ENCODE measurements at places on chromosomes 16 and 17. TPM values are rescaled to one million over a fixed set of nuclear protein-coding genes. Genes with fewer than 3 reads are reported as not detected.

- DNase-seq, result no peak
Observed at GRCh38 chr17:13541032-13541480, 60.7 kb downstream of the HS3ST3A1 start.

- DNase-seq, result no peak
Observed at GRCh38 chr16:351804-352520, 561 bp downstream of the AXIN1 start.

DNA sequence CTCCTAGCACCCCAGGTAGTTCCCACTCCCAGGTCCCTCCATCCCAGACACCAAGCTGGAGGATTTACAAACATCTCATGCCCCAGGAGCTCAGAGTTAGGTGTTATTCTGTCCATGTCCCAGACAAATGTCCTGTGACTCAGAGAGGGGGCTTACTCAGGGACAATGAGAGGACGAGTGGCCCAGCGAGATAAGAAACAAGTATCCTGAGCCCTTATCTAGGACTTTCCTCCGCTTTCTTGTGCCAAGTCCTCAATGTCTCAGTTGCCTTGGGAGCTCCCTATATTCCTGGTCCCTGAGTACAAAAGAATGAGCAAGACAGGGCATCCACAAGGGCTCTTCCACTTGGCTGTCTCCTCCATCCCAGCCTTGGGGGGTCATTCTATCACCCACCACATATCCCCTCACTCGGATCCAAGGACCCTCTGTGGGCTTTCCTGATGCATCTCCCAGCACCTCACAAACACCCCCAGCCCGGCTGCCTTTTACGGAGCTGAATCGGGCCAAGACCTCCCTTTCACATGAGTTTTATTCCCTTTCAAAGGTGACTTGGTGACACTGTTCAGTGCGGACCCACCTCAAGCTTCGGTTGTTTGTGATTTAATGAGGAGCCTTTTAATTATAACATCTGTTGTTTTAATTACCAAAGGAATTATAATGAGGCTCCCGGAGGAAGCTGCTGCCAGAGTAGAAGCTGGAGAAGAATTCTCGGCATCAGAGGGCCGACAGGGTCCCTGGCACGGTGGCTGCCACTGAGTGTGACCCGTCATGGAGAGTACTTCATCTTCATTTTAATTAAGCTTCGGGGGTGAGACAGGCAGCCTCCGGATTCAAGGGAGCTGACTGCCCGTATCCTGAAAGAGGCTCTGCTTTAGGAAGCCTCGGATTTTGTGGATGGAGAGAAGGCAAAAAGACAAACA lies 121.5 kb downstream of the WSCD1 start:
- no peak for DNase-seq

Gene SLC47A1
- polyA plus RNA-seq, result 1.3 TPM

Gene TMEM114
- not detected for polyA plus RNA-seq

Data from hindlimb muscle (tissue), 1 donor.